ENCODE measurements at places on chromosomes 6 and 20. TPM values are rescaled to one million over a fixed set of nuclear protein-coding genes. Genes with fewer than 3 reads are reported as not detected.

DNA sequence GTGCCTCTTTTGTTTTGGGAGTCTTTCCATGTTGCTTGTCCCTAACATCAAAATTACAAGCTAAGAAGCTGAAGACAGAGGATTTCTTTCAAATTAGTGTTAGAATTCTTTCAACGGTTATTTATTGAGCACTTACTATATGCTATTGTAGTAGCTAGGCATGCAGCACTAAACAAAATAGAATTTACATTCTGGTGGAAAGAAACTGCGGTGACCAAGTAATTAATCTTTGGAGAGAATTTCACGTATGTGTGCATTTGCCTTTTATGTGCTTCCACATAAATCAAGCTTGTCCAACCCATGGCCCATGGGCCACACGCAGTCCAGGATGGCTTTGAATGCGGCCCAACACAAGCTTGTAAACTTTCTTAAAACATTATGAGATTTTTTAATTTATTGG lies 33.0 kb upstream of the DUSP22 start:
- no peaks in the 10 kb centered on the region for H3K4me1 ChIP-seq
- DNase-seq, result no peak
- H3K4me3 ChIP-seq, result no peak overlapping the region

GRCh38 chr6:163867518-163868292 lies 453.2 kb downstream of the QKI start:
- H3K4me3 ChIP-seq, result no peak overlapping the region
- no peak for DNase-seq
- no peaks in the 10 kb centered on the region for H3K4me1 ChIP-seq
- no peaks in the 10 kb centered on the region for H3K27me3 ChIP-seq

DNA sequence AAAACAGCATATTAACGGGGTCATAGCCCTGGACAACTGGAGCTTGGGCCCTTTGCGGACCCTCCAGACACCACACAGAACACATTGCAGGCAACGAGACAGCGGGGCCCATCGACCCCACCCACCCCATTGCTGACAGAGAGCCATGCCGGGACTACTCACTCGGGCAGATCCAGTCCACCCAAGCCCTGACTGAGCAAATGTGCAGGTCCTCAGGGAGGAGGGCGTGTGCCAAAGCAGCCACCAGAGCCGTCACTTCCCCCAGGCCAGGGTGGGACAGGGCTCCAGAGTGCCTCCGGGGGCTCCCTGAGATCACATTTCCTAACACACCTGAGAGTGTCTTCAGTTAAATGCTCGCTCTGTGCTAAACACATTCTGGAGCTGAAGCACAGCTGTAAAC lies 114.9 kb downstream of the CDH4 start:
- no peaks in the 10 kb centered on the region for H3K4me1 ChIP-seq
- H3K27ac ChIP-seq, result no peak overlapping the region
- H3K27me3 ChIP-seq, result no peaks in the 10 kb centered on the region
- no peaks in the 10 kb centered on the region for H3K36me3 ChIP-seq
- no peak for DNase-seq
- H3K4me3 ChIP-seq, result no peak overlapping the region

Gene PCSK2
- not detected for total RNA-seq

DNA sequence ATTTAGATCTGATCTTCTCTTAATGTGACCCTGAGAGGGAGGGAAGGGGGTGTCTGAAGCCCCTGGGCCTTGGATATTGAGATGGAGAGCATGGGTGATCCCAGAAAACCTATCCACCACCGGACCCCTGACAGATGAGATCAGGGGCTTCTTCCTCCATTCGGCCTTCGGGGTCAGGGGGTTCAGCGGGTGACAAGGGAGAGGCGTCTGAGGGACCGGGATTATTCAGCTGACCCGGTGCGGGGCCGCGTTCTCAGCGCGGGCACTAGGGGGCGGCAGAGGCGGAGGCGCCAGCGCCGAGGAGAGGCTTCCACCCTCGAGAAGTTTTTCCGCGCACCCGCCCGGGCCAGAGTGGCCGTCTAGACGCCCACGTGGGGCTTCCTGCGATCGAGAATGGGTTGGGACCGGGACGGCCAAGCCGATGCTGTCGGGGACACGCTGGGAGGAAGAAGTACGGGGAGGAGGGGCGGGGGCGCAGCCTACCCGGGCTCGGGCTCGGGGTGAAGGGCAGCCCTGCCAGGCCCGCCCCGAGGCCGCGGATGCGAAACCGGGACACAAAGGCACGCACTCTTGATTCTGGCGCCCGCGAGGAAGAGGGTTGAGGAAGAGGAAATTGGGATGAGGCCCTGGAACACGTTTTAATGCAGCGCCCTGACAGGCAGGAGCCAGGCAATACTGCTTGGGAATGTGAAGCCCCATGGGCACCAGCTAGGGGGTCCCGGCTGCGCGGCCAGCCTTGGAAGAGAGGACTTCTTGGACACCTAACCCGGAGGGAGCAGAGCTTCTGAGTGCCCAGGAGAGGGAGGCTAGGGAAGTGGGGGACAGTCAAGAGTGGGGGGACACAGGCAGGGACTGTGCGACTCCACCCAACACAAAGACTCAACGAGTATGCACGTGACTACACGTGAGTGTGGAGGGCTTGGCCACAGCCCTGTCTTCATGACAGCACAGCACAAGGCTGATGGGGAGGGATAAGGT lies 30.6 kb downstream of the COL11A2 start:
- no peaks in the 10 kb centered on the region for H3K27me3 ChIP-seq
- no peaks in the 10 kb centered on the region for H3K36me3 ChIP-seq
- DNase-seq, result peak; percentile 53
- H3K27ac ChIP-seq, result peak overlapping the region; percentile 48

DNA sequence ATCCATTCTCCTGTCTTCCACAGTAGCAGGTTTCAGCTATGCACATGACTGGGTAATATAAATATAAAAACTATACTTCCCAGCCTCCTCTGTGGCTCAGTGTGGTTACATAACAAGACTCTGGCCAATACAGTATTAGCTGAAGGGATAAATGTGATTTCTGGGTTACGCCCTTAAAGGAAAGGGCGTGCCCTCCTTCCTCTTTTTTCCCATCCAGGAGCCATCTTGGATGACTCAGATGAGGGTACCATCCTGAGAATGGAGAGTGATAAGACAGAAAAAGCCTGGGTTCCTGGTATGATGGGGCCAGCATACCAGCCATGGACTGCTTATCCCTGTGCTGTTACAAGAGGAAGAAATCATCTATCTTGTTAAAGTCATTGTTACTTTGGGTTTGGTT lies 123.3 kb downstream of the NFATC2 start:
- H3K36me3 ChIP-seq, result no peaks in the 10 kb centered on the region
- H3K4me1 ChIP-seq, result no peaks in the 10 kb centered on the region
- H3K27me3 ChIP-seq, result no peaks in the 10 kb centered on the region
- H3K4me3 ChIP-seq, result no peak overlapping the region
- no peak for DNase-seq

DNA sequence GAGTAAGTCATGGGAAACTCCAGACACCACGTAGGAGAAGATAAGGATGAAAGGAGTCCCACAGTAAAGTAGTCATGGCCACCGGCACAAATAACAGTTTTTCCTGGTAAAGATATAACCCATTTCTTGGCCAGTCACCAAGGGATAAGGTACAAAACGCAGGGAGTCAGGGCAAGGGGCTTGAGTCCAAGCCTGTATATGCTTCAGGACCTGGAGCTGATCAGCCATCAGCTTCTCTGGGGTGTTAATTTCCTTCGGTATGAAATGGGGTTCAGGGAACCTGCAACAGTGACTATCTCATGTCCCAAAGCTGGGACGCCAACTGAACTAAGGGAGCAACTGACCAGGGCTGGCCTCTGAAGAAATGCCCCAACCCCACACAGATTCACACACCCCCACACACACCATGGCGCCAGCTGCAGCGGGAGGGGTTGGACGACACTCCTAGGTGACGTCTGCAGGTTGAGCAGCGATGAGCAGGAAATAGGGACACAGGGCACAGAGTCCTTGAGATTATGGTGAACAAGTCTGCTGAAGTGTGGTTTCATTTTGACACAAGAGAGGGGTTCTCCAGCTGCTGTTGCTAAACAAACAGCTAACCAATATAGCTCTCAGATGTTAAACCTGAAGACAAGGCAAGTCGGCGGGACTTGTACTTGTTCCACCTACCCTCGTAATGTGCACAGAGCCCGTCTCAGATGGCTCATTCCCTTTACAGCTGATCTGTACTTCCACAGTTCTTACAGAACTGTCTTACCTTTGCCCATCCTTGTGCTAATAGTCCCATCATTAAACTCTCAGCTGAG lies 7.4 kb upstream of the ADTRP start:
- no peak overlapping the region for H3K4me3 ChIP-seq
- H3K27ac ChIP-seq, result no peak overlapping the region
- H3K36me3 ChIP-seq, result no peaks in the 10 kb centered on the region
- H3K4me1 ChIP-seq, result no peaks in the 10 kb centered on the region
- H3K27me3 ChIP-seq, result no peaks in the 10 kb centered on the region
- no peak for DNase-seq

Gene PSORS1C2
- not detected for total RNA-seq

- no peaks in the 10 kb centered on the region for H3K4me1 ChIP-seq
- no peak overlapping the region for H3K27ac ChIP-seq
- no peak overlapping the region for H3K4me3 ChIP-seq
Measured at GRCh38 chr6:148945301-148946021, 198.6 kb downstream of the UST start.

- no peaks in the 10 kb centered on the region for H3K4me1 ChIP-seq
- DNase-seq, result no peak
- no peaks in the 10 kb centered on the region for H3K36me3 ChIP-seq
- no peak overlapping the region for H3K27ac ChIP-seq
Measured at GRCh38 chr6:88459643-88460042, 293.5 kb upstream of the CNR1 start.

- H3K36me3 ChIP-seq, result no peaks in the 10 kb centered on the region
- no peak overlapping the region for H3K27ac ChIP-seq
- no peaks in the 10 kb centered on the region for H3K27me3 ChIP-seq
- DNase-seq, result no peak
- no peaks in the 10 kb centered on the region for H3K4me1 ChIP-seq
- H3K4me3 ChIP-seq, result no peak overlapping the region
Measured at GRCh38 chr6:77620278-77620882, 32.5 kb upstream of the MEI4 start.

DNA sequence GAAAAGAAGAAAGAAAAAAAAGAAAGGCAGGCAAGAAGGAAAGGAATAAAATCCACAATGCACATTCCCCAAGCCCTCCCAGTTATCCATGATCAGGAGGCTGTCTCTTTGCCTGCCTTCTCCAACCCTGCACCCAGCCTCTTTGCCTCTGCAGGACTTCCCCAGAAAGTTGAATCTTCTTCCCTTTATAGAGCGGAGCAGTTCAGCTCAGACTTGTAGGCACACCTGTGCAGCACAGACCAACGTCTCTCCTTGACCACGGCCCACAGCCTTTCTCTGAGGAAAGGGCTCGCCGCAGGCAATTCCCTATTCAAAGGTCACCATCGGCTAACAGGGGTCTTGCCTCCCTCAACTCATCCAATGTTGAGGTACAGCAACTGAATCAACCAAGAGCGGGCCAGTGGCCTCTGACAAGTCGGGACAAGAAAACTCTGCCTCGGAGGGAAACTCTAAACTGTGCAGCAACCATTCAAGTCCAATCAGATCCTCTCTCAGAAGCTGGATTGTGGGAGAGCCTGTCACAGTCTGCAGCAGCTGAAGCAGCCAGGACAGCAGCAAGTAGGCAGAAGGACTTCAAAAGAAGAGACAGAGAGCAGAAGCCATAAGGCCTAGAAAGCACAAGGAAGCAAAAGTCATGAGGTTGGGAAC lies 529.2 kb upstream of the JARID2 start:
- no peak overlapping the region for H3K27ac ChIP-seq
- H3K27me3 ChIP-seq, result no peaks in the 10 kb centered on the region
- H3K36me3 ChIP-seq, result no peaks in the 10 kb centered on the region
- H3K4me1 ChIP-seq, result peaks cover 11% of the 10 kb centered on the region
- no peak for DNase-seq
- H3K4me3 ChIP-seq, result no peak overlapping the region

Gene UST
- 19.5 TPM for total RNA-seq

Gene PKIB
- total RNA-seq, result 1.3 TPM

GRCh38 chr20:4344670-4345069 lies 329.3 kb upstream of the RNF24 start:
- H3K27me3 ChIP-seq, result no peaks in the 10 kb centered on the region
- H3K27ac ChIP-seq, result no peak overlapping the region
- no peak overlapping the region for H3K4me3 ChIP-seq
- H3K36me3 ChIP-seq, result no peaks in the 10 kb centered on the region

Gene ELOVL2
- 1.0 TPM for total RNA-seq

DNA sequence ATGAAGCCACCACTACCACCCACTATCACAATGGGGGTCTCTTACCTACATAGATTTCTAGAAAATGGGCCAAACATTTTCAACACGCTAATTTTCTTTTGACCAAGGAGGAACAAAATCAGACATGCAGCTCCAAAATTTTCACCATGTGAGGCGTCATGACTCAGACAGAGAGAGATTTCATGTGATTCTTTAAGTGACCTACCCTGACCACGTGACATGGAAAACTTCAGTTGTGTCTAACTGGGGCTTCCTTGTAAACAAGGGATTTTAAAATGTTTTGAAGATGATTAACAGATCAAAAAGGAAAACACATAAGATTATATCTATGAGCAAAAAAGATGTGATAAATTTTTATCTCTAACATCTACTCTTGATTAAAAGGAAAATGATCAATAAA lies 199.2 kb downstream of the TBXT start:
- H3K27me3 ChIP-seq, result no peaks in the 10 kb centered on the region
- H3K4me3 ChIP-seq, result no peak overlapping the region
- H3K27ac ChIP-seq, result no peak overlapping the region
- DNase-seq, result no peak

- no peak overlapping the region for H3K4me3 ChIP-seq
- DNase-seq, result no peak
- no peaks in the 10 kb centered on the region for H3K27me3 ChIP-seq
- H3K4me1 ChIP-seq, result no peaks in the 10 kb centered on the region
- H3K36me3 ChIP-seq, result no peaks in the 10 kb centered on the region
- no peak overlapping the region for H3K27ac ChIP-seq
Measured at GRCh38 chr6:320351-321157, 28.3 kb downstream of the DUSP22 start.

Gene DOK5
- 16.9 TPM for total RNA-seq

- H3K27me3 ChIP-seq, result no peaks in the 10 kb centered on the region
- H3K36me3 ChIP-seq, result no peaks in the 10 kb centered on the region
- H3K4me1 ChIP-seq, result peaks cover 6% of the 10 kb centered on the region
- no peak overlapping the region for H3K4me3 ChIP-seq
- DNase-seq, result peak; percentile 52
Measured at GRCh38 chr6:129667034-129667433, 42.9 kb downstream of the ARHGAP18 start.

Gene SLC35F1
- under 0.01 TPM for total RNA-seq

DNA sequence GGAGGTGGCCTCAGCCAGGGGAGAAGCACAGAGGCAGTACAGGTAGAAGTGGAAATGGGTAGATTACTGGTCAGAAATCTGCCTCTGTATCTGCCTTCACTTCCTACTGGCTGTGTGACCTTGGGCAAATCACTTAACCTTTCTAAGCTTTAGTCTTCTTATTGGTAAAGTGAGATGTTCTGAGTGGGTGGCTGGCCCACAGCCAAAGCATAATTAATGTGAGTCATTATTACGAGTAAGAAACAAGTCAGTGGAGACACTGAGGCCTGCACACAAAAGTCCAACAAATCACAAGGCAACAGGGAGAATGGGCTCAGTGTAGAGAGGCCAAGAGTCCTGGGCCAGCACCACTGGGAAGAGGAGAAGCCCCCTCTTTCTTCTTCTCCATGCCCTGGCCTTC lies 39.1 kb downstream of the NRN1 start:
- no peak overlapping the region for H3K4me3 ChIP-seq
- H3K27me3 ChIP-seq, result no peaks in the 10 kb centered on the region
- DNase-seq, result no peak
- H3K36me3 ChIP-seq, result no peaks in the 10 kb centered on the region
- no peak overlapping the region for H3K27ac ChIP-seq
- no peaks in the 10 kb centered on the region for H3K4me1 ChIP-seq

GRCh38 chr20:6665621-6666355 lies 101.7 kb upstream of the BMP2 start:
- H3K4me1 ChIP-seq, result peaks cover 2% of the 10 kb centered on the region
- H3K36me3 ChIP-seq, result no peaks in the 10 kb centered on the region
- no peak overlapping the region for H3K4me3 ChIP-seq
- H3K27ac ChIP-seq, result no peak overlapping the region
- peak; percentile 15 for DNase-seq

Gene SLC35D3
- total RNA-seq, result not detected
